Ascending aorta (tissue), 2 donors: ENCODE measurements at places on chromosomes 3 and 15. TPM values are rescaled to one million over a fixed set of nuclear protein-coding genes. Genes with fewer than 3 reads are reported as not detected.

The CCR5 gene
- total RNA-seq, result not detected

The SLC22A14 gene
- not detected for total RNA-seq

The SPATA16 gene
- not detected for total RNA-seq

The SENP8 gene
- 3.5 TPM for total RNA-seq

DNA sequence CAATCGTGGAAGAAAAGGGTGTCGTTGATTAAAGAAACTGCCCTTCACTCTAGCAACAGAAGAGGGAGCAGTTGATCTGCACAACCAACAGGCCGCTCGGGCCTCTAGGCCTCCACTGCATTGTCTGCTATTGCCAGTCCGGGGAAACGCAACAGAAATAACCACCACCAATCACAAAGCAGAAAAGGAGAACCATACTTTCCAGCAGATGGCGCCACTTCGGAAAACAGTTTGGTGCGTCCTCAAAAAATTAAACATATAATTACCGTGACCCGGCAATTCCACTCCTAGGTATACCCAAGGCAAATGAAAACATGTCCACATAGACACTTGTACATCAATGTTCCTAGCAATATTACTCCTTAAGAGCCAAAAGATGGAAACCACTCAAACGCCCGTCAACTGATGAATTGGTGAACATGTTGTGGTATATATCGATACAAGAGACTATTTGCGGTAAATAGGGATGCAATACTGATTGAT, 154.1 kb downstream of the TJP1 start:
- no peak overlapping the region for H3K4me3 ChIP-seq
- DNase-seq, result no peak
- H3K27ac ChIP-seq, result no peak overlapping the region

GRCh38 chr3:35492841-35493240, 146.5 kb upstream of the ARPP21 start:
- no peak overlapping the region for H3K27ac ChIP-seq
- no peaks in the 10 kb centered on the region for H3K4me1 ChIP-seq
- no peak for DNase-seq
- no peak overlapping the region for H3K4me3 ChIP-seq

- no peaks in the 10 kb centered on the region for H3K36me3 ChIP-seq
- no peaks in the 10 kb centered on the region for H3K4me1 ChIP-seq
- H3K27ac ChIP-seq, result no peak overlapping the region
- H3K4me3 ChIP-seq, result no peak overlapping the region
These were observed 165.9 kb downstream of the TPRG1 start for GRCh38 chr3:189337673-189338091.

DNA sequence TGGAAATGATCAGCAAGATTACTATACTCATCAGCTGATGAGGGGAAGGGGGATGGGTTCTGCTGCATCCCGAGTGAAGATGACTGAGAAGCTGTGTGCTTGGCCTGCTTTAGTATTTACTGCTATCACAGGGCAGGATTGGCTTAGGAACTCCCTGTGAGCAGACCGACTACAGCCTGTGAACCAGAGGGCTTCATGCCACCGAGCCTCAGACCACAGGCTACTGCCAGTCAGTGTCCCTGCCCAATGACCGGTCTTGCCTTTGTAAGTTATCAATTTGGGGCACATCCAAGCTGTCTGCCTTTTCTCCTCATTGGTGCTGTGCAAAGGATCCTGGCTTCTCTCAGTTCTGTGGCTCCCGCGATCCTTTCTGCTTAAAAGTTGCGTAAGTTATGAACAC, 71.5 kb downstream of the PDCD6IP start:
- H3K4me1 ChIP-seq, result no peaks in the 10 kb centered on the region
- no peaks in the 10 kb centered on the region for H3K27me3 ChIP-seq
- DNase-seq, result no peak
- H3K4me3 ChIP-seq, result no peak overlapping the region
- H3K36me3 ChIP-seq, result peaks cover 18% of the 10 kb centered on the region
- H3K27ac ChIP-seq, result no peak overlapping the region

DNA sequence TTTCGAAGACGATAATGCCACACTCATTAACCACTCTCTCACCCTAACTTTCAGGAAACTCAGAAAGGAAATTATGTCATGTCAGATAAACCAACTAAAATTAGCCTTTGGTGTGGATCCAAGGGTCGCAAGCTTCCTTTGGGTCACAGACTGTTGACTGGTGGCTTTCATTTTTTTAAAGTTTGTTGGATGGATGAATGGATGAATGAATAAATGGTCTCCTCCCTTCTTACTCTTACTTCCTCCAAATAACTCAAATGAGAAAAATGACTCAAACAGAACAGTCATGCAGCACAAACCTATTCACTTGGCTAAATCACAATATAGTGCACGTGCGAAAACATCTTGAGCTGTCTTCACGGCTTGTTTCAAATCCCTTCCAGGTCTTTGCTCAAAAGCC, 82.9 kb upstream of the HACD2 start:
- no peak for DNase-seq
- H3K27ac ChIP-seq, result peak overlapping the region; percentile 96

- H3K4me1 ChIP-seq, result no peaks in the 10 kb centered on the region
- H3K27me3 ChIP-seq, result no peaks in the 10 kb centered on the region
- no peaks in the 10 kb centered on the region for H3K36me3 ChIP-seq
- no peak for DNase-seq
These were observed 304.7 kb upstream of the DPPA4 start for GRCh38 chr3:109642025-109642424.

DNA sequence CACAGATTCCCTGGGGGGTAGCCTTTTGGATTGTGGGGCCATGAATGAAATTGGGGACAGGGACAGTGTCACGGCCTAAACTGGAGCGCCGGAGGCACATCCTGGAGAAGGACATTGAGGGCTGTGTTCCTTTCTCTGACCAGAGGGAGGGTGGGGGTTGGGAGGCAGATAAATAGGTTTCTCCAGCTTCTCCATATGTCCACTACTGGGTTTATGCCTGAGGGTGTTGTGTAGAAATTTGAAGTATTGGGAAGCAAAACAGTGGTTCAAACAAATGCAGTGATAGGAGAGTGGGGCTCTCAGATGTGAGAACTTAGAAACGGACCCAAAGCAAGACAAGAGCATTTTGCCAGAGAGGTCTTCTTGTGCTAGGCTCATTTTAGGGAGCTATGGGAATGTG, 34.3 kb downstream of the TRIM71 start:
- no peak overlapping the region for H3K4me3 ChIP-seq
- H3K4me1 ChIP-seq, result no peaks in the 10 kb centered on the region
- no peaks in the 10 kb centered on the region for H3K27me3 ChIP-seq
- DNase-seq, result no peak
- no peak overlapping the region for H3K27ac ChIP-seq
- H3K36me3 ChIP-seq, result no peaks in the 10 kb centered on the region

DNA sequence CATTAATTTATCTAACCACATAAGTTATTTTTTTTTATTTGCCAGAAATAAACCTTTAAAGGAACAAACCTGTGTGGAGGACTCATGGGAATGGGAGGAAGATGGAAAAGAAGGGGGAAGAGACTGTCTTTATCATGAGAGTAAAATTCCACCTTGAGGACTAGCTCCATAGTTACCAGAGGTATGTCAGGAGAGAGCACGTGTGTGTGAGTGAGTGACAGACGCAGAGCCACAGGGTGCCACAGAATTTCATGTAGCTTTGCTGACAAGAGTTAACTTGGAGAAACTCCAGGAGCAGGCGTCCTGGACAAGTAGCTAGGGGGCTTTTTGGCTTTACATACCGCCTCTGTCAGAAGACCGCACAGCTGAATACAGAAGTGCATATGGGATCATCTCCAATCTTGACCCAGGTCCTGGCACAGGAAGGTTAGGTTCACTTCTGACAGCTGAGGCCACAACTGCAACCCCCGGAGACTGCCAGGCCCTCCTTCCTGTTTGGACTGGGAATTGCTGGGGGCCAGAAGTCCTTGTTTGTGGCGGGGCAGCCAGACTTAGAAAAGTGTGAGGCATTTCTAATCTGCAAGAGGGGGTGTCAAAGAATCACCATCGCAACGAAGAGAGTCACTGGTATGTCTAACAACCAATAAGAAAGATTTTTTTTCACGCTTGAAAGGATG, 197.8 kb upstream of the TPM1 start:
- no peak overlapping the region for H3K4me3 ChIP-seq
- H3K27me3 ChIP-seq, result no peaks in the 10 kb centered on the region
- peaks cover 9% of the 10 kb centered on the region for H3K4me1 ChIP-seq
- DNase-seq, result no peak

GRCh38 chr3:85050821-85051220, 92.0 kb downstream of the CADM2 start:
- H3K36me3 ChIP-seq, result no peaks in the 10 kb centered on the region
- DNase-seq, result no peak
- no peak overlapping the region for H3K27ac ChIP-seq
- no peaks in the 10 kb centered on the region for H3K27me3 ChIP-seq
- no peaks in the 10 kb centered on the region for H3K4me1 ChIP-seq

- H3K4me3 ChIP-seq, result no peak overlapping the region
- no peak overlapping the region for H3K27ac ChIP-seq
- no peak for DNase-seq
- no peaks in the 10 kb centered on the region for H3K4me1 ChIP-seq
- no peaks in the 10 kb centered on the region for H3K36me3 ChIP-seq
- no peaks in the 10 kb centered on the region for H3K27me3 ChIP-seq
These were observed 227.0 kb downstream of the FMN1 start for GRCh38 chr15:32967521-32967920.

DNA sequence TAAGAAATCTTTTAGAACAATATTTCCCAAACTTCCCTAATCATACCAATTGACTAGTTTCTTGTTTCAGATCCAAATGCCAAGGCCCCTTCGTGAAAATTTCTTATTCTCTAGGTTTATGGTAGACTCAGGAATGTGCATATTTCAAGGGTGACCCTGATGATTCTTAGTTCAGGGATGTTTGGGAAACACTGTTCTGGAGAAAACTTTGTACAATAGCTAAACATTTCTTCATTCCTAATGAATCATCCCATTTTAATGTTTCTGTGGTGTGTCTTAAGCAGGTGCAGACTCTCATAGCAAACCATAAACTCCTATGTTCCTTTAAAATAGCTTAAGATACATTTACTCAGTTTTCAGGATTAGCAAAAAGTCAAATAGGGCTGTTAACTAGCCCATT, 314.5 kb downstream of the TIGIT start:
- no peaks in the 10 kb centered on the region for H3K27me3 ChIP-seq
- no peaks in the 10 kb centered on the region for H3K36me3 ChIP-seq
- no peak overlapping the region for H3K4me3 ChIP-seq
- H3K27ac ChIP-seq, result no peak overlapping the region

- no peaks in the 10 kb centered on the region for H3K27me3 ChIP-seq
- no peaks in the 10 kb centered on the region for H3K4me1 ChIP-seq
- peak overlapping the region; percentile 31 for H3K27ac ChIP-seq
- peak; percentile 69 for DNase-seq
- H3K36me3 ChIP-seq, result no peaks in the 10 kb centered on the region
These were observed 4.9 kb upstream of the TMEM212 start for GRCh38 chr3:171838218-171838720.
